ENCODE measurements at places on chromosomes 5 and 9.

DNA sequence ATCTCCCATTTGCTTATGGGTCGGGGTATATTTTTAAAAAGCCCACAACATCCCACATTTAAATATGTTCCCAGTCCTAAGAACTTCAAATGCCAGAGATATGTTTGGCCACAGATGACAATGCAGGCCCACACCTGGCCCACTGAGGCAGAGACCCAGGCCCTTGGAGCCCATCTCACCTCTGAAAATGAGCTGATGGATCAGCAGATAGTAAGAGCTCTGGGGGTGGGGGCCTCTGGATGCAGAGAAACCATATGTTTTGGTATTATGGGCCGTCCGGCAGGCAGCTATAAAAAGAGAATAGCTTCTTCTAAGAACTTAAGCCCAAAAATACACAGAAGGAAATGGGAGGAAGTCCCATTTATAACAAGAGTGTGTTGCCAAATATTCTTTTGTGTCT, 256.0 kb downstream of the GRIA1 start:
- no peak for DNase-seq

DNA sequence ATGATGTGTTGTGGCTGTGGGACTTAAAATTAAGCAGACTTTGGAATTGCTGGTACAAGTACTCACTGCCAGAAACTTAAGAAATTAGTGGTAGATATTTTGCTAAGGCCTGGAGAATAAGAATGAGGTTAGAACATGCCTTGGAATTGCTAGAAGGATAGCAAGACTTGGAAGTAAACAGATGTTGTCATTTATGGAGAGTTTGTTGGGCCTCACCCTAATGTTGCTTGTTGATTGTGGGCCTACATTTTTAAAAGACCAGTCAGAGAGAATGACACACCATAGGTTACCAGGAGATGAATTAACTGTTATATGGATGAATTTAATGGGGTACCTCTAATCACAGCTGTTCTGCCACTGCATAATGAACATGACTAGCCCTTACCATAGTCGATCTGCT, 120.1 kb upstream of the GAS1 start:
- DNase-seq, result no peak

DNA sequence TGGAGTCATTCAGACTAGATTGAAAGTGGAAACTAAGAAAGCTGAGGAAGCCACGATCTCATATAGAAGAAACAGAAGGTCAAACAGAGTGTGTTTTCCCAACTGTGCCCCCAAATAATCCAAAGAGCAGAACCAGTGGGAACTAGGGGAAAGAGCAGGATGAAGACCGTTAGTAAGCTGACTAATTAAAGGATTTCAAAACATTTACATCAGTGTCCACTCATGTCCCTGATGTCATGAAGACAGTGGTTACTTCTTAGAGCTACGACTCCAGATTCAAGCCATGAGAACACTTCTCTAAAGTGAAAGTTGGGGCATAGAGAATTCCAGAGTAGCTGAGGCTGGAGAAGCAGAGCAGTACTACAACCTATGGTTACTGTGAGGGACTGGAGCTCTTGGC, 119.6 kb upstream of the SLC12A2 start:
- DNase-seq, result no peak

DNA sequence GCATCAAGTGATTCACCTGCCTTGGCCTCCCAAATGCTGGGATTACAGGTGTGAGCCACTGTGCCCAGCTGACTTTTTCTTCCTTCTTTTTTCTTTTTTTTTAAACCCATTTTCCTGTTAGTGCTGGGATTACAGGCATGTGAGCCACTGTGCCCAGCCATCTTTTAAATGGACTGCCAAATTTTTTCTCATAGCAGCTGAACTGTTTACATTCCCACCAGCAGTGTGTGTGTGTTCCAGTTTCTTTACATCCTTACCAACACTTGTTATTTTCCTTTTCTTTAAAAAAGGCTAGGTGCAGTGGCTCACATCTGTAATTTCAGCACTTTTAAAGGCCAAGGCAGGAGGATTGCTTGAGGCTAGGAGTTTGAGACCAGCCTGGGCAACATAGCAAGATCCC, 76.9 kb downstream of the UBE2R2 start:
- DNase-seq, result no peak
